ENCODE measurements at places on chromosomes 12 and 14. TPM values are rescaled to one million over a fixed set of nuclear protein-coding genes. Genes with fewer than 3 reads are reported as not detected.

DNA sequence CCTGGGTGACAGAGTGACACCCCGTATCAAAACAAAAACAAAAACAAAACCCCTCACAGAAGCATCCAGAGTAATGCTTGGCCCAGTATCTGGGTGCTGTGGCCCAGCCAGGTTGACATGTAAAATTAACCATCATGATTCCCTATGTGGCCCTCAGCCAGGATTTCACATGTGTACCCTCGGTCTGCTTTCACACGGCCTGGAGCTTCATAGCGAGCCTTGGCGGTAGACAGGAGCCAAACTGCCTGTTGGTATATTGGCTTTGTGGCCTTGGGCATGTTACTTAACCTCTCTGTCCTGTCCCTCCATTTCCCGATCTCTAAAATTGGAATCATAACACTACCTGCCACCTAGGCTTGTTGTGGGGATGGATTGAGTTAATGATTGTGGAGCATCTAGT, 65.5 kb downstream of the ADCK1 start:
- no peak for DNase-seq

DNA sequence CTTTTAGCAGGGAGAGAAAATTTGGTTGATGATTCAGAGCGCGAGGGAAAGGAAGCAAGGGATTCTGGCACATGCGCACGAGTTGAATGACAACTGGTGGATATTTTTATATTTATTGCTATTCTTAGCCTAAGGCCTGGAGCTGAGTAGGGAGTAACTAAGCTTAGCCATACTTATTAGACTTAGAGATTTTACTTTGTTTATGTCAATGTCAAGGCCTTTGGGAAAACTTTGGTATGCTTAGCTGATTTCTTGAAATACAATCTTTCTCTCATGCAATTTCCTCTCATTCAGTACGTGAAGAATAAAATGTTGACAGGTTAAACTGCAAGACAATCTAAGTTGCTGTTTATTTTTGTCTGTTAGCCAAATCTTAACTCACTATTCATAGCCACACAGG, 101.1 kb downstream of the CRADD start:
- no peak for DNase-seq

DNA sequence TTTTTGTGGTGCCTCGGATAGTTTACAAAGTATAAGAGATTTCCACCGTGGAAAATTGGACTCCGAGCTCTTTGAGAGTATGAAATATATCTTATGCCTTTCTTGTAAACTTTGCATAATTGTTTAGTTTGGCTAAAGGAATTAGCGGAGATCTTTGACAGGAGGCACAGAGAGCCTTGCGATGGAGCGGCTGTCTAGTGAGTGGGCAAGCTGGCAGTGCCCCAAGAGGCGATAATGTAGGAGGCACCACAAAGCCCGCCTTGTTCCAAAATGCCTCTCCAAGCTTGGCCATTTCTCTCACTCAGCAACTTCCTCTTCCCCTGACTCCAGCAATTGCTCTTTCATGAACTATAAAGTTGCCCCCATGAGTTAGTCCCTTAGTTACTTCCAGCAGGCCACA, 270.1 kb upstream of the PRICKLE1 start:
- DNase-seq, result no peak

- DNase-seq, result peak; percentile 93
Measured at GRCh38 chr12:123364532-123365024, at the start of gene SBNO1. TSS of gene SBNO1 (minus strand) at chr12:123364847. CDS start at chr12:123350441, 14,406 bp downstream.

DNA sequence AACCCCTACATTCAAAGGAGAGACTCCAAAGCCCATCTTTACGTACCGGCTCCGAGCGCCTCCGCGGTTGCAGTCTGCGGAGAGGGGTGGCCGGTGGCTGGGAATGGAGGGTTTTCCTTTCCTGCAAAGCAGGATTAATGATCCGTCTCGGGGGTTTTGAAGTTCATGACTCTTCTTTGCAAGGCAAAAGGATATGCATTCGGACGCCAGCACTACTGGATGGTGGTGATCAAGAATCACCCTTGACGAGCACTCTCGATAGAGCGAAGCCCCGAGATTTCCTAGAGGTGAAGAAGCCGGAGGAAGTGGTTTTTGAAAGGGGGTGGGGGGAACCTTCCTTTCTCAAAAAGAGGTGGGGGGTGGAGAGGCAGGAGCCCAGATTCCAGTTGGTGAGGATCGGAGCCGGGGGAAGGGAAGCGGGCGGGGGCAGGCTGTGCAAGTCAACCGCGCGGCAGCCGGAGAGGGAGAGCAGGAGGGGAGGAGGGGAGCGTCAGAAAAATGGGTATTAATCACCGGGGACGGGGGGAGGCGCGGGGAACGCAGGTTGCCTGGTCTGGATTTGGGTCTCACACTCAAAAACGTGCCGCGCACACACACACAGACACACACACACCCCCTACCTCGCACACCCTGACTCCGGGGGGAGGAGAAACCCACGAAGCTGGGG, at the start of gene GRIN2B:
TSS of gene GRIN2B (minus strand) at position 307 of the 667 bp plus-strand sequence. CDS start 115,394 bp downstream, outside the sequence.
- DNase-seq, result no peak

LGR5 gene
- total RNA-seq, result not detected

Data from CD4-positive, CD25-positive, alpha-beta regulatory T cell (primary cell).